ENCODE measurements at places on chromosomes 5 and 9.

- DNase-seq: no peak
Measured at GRCh38 chr5:96756985-96757384, 50.8 kb downstream of the ERAP1 start.

GRCh38 chr5:150851039-150851438, 4.7 kb downstream of the IRGM start:
- DNase-seq: no peak

GRCh38 chr5:42572313-42572712, 149.1 kb downstream of the GHR start:
- DNase-seq: no peak

DNA sequence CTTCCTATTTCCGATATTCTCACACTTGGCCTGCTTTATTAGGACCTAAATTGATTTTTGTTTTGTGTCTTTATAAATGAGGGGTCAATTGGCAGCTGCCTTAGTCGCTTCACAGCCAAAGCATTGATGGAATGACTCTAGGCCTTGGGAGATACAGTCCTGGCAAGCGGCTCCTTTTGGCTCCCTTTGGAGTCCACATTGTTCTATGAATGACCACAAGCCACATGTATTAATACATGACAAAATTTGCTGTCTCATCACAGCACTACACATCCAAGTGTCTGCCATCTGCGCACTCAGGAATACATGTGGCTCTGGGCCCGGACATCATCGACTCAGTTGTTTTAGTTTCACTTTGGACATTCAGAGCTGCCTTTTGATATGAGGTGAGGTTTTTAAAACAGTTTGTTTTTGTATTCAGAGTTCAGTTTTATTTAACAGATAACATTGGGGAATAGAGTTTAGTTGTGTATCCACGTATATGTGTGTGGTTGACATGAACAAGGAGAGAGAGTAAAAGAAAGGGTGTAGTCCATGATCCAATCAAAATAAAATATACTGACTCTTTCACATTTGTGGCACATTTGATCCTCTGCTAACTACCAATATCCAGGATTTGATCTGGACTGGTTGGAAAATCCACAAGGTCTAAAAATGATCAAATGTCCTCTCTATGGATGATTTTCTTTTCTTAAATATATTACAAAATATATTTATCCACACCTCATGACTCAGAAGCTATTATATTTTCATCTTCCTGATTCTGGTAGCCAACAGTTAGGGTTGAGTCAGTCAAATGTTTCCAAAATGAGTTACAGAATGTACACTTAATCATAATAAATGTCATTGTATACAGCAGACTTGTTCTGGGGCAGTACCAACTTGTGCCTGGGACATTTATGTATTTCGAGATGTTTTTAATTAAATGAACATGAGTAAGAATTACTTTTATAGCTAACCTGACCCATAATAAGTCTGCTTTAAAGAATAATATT, 114.0 kb upstream of the MTAP start:
- DNase-seq: no peak

DNA sequence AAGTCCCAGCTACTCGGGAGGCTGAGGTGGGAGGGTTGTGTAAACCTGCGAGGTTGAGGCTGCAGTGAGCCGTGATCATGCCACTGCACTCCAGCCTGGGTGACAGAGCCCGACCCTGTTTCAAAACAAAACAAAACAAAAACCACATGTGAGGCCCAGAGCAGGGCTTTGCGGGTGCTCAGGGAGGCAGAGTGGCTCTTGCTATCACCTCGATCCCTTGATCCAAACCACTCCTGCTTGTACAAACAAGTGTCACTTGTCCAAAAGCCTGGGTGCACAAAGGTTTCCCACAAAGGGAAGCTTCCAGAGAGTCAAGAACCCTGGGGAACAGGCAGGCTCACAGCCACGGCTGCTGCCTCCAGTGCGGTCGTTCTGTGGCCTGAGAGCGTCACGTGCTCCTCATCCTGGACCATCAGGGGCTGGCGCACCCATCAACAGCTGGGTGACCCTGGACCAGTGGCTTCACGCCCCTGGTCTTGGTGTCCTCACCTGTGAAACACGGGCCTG, 162.7 kb downstream of the C9orf50 start:
- peak; percentile 52 for DNase-seq

DNA sequence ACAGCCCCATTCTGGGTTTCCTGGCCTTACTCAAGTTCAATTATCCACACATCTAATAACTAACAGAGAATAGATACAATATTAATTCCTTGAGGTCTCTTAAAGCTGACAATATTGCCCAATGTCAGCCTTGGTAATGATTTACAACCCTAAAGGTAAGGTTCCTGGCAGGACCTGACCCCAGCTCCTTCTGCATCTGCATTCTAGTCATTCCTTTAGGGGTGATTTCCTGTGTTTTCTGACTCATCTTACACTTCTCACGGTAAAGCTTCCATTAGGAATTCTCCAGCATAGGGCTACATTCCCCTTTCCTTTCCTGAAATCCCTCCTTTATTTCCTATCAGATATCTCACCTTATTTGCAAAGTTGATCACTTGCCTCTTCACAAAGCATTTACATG, 9.3 kb downstream of the HAVCR1 start:
- DNase-seq: no peak

DNA sequence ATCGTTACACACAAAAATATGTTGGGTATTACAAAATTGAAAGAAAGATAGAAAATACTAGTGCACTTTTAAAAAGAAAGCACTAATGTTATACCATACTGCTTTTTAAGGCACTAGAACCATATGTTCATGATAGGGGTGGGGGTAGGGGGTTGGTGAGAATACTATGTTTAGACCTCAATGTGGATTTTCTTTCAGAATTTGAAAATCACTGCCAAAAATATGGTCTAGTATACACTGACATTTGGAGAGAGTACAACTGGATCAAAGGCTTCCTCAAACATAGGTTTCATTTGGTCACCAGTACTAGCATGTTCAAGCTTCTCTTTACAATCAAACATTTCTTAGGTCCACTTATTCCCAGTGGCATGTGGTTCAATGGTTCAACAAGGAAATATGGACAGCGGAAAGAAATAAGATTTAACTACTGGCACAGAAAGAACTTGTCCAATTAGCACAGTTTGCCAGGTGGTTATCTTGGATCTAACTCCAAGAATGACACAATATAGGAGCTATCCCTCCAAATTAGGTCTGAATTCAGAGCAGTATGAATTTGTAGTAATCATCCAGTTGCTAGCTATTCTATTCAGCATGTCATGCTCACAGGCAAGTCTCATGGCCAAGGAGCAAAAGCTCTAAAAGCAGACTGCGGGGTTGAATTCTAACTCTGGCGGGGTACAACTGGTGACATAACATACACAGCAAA, 139.3 kb downstream of the SLC24A2 start:
- no peak for DNase-seq

DNA sequence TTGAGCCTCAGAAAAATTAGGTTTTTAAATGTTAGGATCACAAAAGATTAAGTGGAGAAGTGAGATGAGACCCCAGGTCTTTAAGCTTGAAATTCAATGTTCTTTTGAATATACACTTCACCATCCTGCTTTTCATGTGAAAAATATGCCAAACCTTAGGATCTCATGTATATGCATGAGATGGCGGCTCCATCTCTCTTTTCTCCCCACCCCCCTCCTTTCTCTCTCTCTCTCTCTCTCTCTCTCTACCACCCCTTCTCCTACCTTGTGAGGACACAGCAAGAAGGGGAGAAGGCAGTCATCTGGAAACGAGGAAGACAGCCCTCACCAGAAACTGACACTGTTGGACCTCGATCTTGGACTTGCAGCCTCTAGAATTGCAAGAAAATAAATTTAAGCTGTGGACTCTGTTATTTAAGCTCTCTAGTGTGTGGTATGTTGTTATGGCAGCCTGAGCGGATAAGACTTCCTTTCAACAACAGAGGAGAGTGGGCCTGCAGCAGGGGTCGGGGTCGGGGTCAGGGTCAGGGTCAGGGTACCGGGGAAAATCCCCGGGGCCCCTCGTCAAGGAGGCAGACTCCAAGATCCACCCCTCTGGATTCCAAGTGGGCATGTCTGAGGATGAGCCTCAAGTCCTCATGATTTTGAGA, 16.4 kb upstream of the ALDH1B1 start:
- DNase-seq: no peak

DNA sequence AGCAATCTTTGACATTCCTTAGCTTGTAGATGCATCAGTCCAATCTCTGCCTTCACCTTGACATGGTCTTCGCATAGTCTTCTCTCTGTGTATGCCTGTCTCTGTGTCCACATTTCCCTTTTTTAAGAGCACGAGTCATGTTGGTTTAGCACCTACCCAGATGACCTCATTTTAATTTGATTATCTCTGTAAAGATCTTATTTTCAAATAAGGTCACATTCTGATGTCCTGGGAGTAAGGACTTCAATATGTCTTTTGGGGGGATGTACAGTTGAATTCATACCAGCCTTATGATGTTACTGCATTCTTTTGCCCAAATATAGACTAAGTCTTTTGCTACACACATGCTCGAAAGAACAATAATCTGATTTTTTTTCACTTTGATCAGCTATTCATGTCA, 6.9 kb downstream of the KCTD16 start:
- DNase-seq: no peak

DNA sequence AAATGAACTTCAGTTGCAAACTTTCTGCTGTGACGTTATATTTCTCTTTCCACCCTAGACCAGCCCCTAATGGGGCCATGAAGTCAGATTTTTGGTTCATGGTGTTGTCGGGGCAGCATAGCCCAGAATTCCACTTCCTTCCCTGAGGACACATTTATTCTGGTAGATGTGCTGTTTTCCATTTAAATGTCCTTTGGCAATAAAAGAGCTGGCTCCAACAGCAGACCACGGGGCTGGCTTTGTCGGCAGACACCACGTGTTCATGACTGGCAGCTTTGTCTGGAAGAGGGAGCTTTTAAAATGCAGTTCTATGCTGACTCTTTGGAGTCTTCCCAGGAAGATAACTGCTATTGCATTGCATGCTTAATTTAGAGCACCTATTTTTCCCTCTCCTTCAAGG, 17.6 kb upstream of the LCP2 start:
- no peak for DNase-seq

- no peak for DNase-seq
Measured at GRCh38 chr5:59547731-59548130, 345.8 kb downstream of the PDE4D start.

DNA sequence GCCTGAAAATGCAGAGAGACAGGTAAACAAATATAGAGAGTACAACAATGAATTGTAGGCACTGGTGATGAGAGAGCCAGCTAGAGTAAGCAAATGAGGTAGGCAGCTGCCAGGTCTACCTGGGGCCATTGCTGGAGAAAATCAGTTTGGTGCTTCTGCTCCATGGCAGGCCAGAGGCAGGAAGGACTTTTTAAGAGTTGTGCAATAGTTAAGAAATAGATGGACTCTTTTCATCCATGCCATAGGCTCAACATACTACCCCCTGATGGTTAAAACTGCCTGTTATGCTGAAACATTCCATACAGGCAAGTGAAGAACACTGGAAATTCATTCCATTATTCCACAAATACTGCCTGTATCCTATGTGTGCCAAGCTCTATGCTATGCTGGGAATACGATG, 86.5 kb upstream of the CCDC112 start:
- no peak for DNase-seq

- DNase-seq: no peak
Measured at GRCh38 chr5:59795141-59795540, 98.4 kb downstream of the PDE4D start.

Data from activated T-helper 1 cell treated with Interleukin-2 at 50 U/mL for 16 hours (primary cell).